Cerebellar nuclear complex (tissue), 1 donor: ENCODE measurements at places on chromosomes 11 and 22.

- DNase-seq = no peak
Observed at GRCh38 chr22:30169002-30169401, 77.6 kb downstream of the LIF start.

GRCh38 chr11:92332986-92333385 lies 108.4 kb downstream of the FAT3 start:
- DNase-seq = no peak

GRCh38 chr11:103661185-103661584 lies 375.3 kb upstream of the DDI1 start:
- DNase-seq = no peak

DNA sequence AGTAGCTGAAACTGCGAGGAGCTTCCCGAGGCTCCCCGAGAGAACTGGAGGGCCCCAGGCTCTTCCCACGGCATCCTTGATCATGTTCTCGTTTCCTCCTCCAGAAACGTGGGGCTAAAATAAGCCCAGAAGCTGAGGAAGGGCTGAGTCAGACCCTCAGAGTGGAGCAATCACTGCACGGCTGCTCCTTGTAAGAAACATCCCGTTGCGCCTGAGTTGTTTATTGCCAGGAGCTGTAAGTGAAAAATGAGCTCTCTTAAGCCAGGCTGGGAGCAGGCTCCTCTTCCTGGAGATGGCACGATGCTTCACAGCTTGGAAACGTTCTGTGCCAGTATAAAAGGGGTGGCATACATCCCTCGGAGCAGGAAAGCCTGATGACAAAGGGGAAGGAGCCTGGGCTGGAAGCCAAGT lies 47.3 kb upstream of the SYN3 start:
- no peak for DNase-seq

- DNase-seq = no peak
Observed at GRCh38 chr11:59154610-59155009, 12.0 kb downstream of the FAM111A start.

GRCh38 chr11:49499117-49499516 lies 290.7 kb upstream of the FOLH1 start:
- no peak for DNase-seq

DNA sequence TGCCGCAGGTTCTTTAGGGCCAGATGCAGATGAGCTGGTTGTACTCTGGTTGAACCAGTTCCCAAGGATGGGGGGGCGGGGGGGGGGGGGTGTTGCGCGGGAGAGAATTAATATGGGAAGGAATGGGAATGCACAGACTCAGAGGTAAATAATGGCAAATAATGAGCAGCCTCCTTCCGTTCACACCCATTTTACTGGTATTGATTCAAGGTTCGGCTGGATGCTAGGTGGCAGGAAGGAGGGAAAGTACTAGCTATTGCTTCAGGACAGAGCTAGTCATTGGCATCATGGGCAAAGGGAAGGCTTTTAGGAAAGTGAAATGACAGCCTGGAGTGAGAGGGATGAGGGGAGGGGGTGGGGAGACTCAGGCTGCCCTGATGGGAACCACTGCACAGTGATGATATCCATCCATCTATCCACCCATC lies at the start of gene VSTM5:
Gene VSTM5 (minus strand): TSS at position 25 of the 425 bp plus-strand sequence. CDS start 116 bp downstream, outside the sequence.
- no peak for DNase-seq

DNA sequence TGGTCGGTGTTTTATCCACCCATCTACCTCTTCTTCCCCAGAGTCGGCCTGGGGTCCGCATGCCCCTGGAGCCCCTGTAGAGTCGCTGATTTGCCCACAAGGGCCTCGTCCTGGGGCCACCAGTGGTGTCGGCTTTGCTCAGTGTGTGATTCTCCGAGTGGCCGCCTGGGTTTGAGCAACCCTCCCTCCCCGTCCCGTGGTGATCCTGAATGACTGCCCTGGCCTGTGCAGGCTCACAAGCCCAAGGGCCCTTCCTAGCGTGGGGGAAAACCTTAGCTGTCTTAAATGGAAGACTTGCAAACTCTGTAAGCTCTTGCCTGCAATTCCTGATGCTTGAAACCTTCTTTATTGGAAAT lies 128.3 kb downstream of the OSBP2 start:
- no peak for DNase-seq

DNA sequence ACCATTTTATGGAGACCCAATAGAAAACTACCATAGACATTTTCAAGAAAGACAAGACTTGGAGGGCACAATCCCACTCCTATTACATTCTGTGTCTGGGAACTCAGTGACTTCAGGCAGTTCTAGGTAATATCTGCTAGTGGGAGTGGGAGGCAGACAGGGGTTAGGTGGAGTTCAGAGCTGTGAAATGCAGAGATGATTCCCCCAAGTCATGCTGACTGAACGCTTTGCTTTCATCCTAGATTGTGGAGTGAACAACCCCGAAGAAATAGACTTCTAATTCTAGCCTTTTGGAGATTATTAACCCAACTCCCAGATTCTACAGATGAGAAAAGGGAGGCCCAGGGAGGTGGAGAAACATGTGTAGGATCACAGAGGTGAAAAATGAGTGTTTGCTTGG lies 437.8 kb upstream of the CADM1 start:
- DNase-seq = no peak

DNA sequence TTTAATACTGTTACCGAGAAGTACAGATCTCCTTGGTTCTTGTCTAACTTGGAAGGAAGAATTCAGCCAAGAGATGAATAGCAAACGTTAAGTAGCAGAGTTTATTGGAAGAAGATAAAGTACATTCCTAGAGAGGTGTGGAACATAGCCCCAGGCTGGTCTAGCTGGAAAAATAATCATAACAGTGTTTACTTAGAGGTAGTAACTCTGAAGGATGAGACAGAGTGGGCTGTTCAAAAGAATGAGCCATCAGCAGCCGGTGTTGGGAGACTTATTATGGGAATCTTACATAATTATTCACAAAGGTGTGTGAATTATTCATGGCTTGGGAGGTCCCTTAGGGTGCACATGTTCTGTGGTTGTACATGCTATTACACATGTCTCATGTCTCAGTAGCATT lies 276.5 kb downstream of the LUZP2 start:
- DNase-seq = no peak

DNA sequence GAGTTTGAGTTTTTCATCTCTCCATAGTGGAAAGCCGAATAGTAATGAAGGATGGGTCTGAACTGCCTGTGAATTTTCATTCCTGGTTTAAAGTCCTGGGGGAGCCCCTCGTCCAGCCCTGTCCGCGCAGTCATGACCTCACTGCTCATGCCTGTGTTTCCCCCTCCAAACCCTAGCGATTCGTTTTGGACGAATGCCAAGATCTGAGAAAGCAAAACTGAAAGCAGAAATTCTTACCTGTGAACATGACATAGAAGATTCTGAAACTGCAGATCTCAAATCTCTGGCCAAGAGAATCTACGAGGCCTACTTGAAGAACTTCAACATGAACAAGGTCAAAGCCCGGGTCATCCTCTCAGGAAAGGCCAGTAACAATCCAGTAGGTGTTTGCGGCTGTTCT lies 30.5 kb downstream of the CDPF1 start:
- DNase-seq = no peak

DNA sequence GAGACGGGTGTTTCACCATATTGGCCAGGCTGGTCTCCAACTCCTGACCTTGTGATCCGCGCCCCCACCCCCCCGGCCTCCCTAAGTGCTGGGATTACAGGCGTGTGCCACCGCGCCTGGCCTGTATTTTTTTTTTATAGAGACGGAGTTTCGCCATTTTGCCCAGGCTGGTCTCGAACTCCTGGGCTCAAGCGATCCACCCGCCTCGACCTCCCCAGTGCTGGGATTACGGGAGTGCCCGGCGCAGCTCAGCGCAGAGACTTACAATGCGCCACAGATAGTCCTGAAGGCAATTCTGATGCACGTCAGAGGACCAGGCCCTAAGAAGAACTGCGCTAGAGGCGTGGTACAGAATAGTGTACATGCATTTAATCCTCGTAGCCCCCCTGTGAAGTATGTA lies 587 bp upstream of the VPS51 start:
- DNase-seq = no peak

GRCh38 chr11:27192184-27192583 lies 151.6 kb downstream of the BBOX1 start:
- DNase-seq = no peak

DNA sequence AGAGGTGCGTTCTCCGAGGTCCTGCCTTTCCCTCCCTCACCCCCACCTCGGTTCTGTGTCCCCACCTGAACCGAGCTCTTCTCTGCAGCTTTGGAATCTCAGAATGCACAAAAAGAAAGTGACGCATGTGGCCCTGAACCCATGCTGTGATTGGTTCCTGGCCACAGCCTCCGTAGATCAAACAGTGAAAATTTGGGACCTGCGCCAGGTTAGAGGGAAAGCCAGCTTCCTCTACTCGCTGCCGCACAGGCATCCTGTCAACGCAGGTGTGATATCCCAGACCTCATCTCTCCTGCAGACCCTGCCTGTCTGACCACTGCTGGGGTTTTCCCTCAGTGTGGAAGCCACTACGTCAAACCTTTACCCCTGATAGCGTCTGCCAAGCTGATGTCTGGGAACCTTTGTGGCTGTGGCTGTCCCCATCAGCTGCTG lies 13.9 kb downstream of the ACP2 start:
- no peak for DNase-seq

GRCh38 chr11:35358391-35358790 lies 61.0 kb downstream of the SLC1A2 start:
- no peak for DNase-seq

DNA sequence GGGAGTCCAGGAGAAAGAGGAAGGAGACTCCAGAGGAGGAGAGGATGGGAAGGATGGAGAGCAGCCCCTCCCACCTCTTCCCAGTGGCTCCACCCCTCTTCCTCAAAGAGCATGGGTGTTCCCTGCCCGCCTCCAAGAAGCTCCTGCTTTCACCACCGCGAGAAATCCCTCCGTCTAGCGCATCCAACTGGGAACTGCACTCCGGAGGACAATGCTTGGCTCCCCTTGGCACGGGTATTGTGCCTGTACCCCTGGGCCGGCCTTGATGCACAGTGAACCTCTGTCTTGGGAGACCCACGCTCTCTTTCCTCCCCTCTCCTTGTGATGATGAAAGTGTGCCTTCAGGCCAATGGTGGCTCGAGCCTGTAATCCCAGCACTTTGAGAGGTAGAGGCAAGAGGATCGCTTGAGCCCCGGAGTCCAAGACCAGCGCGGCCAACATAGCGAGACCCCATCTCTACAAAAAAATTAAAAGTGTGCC lies 14.9 kb upstream of the ADA2 start:
- DNase-seq = no peak

GRCh38 chr11:105449100-105449734 lies 160.7 kb upstream of the GRIA4 start:
- no peak for DNase-seq

- no peak for DNase-seq
Observed at GRCh38 chr11:117825538-117826189, 1.1 kb upstream of the FXYD2 start.

- no peak for DNase-seq
Observed at GRCh38 chr11:80320226-80320625, 879.4 kb upstream of the TENM4 start.

GRCh38 chr22:30731658-30732057 lies 37.0 kb downstream of the OSBP2 start:
- DNase-seq = no peak

- no peak for DNase-seq
Observed at GRCh38 chr11:79244798-79245197, 196.0 kb downstream of the TENM4 start.

GRCh38 chr11:107789767-107790166 lies 68.8 kb downstream of the SLC35F2 start:
- no peak for DNase-seq

DNA sequence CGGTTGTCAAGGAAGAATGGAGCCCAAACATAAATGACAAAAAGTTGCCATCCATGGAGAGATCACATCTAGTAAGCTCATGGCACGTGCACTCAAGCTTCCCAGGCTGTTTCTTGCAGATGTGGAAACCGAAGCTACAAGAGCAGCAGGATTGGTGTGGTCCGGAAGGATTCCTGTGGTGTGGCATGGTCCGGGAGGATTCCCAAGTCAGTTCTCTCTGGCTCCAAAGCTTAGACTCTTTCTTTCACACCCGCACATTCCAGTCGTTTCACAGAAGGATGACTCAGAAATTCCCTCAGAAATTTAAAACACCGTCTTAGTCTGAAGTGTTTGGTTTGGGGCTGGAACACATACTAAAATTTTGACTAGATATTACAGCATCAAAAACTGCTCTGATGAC lies 78.0 kb upstream of the DRD2 start:
- no peak for DNase-seq

DNA sequence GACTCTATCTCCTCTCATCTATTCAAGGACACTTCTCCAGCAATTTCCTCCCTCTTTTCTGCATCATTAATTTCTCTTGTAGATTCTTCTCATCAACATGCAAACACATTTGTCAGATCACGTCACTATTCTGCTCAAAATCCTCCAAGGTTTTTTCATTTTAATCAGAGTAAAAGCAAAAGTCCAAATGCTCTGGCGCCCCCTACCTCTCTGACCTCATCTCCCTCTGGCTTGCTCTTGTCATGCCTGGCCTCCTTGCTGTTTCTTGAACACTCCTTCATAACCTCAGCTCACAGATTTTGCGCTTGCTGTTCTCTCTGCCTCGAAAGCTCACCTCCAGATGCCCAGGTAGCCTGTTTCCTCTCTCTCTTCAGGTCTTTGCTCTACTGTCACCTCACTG lies 22.4 kb downstream of the RTCB start:
- no peak for DNase-seq

- no peak for DNase-seq
Observed at GRCh38 chr11:107821199-107821927, 37.2 kb downstream of the SLC35F2 start.

DNA sequence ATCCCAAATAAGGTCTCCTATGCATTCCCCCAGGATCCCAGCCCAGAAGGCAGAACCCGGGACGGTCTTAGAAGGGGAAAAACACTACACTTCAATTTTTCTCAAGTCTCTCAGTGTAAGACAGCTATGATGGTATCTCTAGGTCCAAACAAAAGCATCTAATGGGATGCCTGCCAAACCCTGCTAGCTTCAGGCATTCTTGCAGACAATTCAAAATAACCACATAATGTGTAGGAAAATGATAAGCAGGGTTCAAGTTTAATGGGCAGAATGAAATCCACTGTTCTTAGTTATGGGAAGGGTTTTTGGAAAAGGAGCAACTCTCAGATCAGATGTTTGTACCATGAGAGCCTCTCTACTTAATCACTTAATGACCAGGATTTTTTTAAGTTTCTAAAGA lies 119.8 kb upstream of the ANO1 start:
- no peak for DNase-seq

- DNase-seq = no peak
Observed at GRCh38 chr11:94417386-94417987, 16.3 kb upstream of the GPR83 start.
